Karpas-422 (cell line): ENCODE measurements at places on chromosomes 1 and 21.

GRCh38 chr1:202964791-202965410 is 2.2 kb downstream of the CYB5R1 start:
- DNase-seq: no peak

GRCh38 chr1:47351305-47351704 is 17.7 kb downstream of the CMPK1 start:
- DNase-seq: no peak

GRCh38 chr1:153798468-153798780 is 23.2 kb downstream of the SLC27A3 start:
- no peak for DNase-seq

DNA sequence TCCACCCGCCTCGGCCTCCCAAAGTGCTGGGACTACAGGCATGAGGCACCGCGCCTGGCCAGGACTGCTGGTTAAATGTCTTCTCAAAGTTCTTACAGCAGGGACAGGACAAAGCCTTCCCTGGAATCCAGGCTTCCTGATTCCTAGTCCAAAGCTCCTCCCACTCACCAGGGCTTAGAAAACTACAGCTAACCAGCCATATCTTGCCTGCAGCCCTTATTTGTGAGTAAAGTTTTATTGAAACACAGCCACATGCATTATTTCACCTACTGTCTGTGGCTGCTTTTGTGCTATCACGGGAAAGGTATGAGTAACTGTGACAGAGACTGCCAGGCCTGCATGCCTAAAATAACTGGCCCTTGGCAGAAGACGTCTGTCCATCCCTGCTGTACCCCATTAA is 24.4 kb downstream of the TMCO4 start:
- DNase-seq: no peak
